ENCODE measurements at places on chromosomes 1 and 21. TPM values are rescaled to one million over a fixed set of nuclear protein-coding genes. Genes with fewer than 3 reads are reported as not detected.

- no peak overlapping the region for H3K27ac ChIP-seq
- no peak overlapping the region for H3K4me3 ChIP-seq
- DNase-seq = no peak
- no peaks in the 10 kb centered on the region for H3K27me3 ChIP-seq
- peaks cover 6% of the 10 kb centered on the region for H3K4me1 ChIP-seq
Measured at GRCh38 chr1:61427510-61427909, 297.4 kb downstream of the TM2D1 start.

DNA sequence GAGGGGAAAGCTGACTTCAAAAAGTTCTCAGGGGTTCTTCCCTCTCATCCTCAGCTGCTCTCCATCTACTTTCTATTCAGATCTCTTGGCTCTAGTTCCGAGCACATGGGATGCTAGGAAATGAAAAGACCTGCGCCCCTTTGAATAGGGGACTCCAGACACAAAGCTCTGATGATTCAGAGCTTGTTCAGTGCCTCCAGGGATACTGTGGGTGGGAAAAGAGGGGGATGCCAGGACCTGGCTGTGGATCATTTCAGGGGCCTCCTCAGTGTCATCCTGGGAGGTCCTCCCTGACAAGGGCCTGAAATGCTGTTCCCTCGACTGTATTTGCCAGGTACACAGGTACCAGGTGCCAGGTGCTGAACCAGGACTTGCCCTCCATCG, 943 bp upstream of the KIAA0040 start:
- no peaks in the 10 kb centered on the region for H3K27me3 ChIP-seq
- H3K27ac ChIP-seq = 0 out of 2 replicates have a peak overlapping the region, but pooled peaks have one; percentile 36
- no peak for DNase-seq
- H3K36me3 ChIP-seq = no peaks in the 10 kb centered on the region

DNA sequence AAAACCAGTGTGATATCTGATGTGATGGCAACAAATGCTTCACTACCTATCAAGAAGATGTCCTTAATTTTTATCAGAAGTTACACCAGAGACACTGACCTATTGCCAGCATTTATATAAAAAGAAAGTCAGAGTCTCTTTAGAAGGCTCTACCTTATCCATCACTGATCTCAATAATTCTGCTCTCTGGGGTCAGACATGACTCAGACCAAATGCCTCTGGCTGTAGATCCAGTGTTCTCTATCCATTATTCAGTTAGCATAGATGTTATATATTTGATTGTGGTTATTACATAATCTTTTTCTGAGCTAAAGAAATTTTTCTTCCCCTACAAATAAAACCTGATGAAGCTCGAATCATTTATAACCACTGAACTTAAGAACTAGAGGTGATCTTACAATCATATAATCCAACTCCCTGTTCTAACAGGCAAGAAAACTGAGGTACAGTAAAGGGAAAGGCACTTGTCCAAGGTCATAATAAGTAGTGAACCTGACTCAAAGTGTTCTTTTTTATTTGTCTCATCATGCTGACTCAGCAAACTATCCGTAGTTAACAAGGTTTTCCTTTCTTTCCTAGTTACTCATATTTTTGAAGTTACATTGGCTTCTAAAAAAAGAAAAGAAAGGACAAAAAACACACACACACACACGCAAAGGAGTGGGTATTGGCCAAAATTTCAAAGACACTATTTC, 43.6 kb upstream of the ESRRG start:
- H3K4me1 ChIP-seq = no peaks in the 10 kb centered on the region
- DNase-seq = no peak
- H3K27me3 ChIP-seq = no peaks in the 10 kb centered on the region
- no peak overlapping the region for H3K4me3 ChIP-seq

DNA sequence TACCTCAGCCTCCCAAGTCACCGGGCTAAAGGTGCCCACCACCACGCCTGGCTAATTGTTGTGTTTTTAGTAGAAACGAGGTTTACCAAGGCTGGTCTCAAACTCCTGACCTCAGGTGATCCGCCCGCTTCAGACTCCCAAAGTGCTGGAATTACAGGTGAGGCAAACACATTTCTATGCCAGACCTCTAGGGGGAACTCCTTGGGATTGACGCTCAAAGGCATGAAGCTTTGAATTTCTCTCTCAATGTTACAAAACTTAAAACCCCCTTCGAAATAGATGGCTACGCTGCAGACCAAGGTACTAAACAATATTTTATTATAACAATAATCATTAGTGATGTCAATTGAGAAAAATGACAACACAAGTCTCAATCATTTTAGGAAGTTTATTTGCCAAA, 330.0 kb downstream of the SETD4 start:
- H3K27me3 ChIP-seq = no peaks in the 10 kb centered on the region
- H3K4me3 ChIP-seq = no peak overlapping the region
- H3K36me3 ChIP-seq = no peaks in the 10 kb centered on the region
- no peaks in the 10 kb centered on the region for H3K4me1 ChIP-seq
- H3K27ac ChIP-seq = no peak overlapping the region

DNA sequence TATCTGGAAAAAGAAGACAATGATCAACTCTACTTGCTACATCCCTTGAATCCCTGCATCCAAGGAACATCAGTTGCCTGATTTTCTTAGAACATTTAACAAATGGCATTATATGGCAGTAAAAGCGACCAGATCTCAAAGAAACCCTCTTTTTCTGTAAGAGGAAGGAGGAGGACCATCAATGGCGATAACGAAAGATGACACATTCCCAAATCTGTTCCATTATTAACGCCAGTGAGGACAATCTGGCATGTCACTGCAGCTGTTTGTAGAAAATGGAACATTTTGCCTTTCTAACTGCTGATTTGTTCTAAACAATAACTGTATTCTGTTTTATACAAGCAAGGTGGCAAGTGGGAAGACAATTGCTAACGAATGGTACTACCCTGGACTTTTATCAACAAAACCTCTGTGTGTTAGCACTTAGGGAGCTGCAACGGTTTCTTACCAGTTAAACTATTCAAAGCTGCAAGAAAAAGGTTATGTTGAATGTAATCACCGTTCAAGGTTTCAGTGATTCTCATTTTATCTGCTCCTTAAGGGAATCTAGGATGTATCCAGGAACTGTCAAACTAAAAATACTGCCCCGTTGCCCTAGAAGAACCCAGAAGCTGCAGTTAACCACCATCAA, 251.9 kb downstream of the SDCCAG8 start:
- no peaks in the 10 kb centered on the region for H3K36me3 ChIP-seq
- H3K4me3 ChIP-seq = no peak overlapping the region
- no peaks in the 10 kb centered on the region for H3K4me1 ChIP-seq
- no peak overlapping the region for H3K27ac ChIP-seq
- H3K27me3 ChIP-seq = peaks cover 1% of the 10 kb centered on the region

DNA sequence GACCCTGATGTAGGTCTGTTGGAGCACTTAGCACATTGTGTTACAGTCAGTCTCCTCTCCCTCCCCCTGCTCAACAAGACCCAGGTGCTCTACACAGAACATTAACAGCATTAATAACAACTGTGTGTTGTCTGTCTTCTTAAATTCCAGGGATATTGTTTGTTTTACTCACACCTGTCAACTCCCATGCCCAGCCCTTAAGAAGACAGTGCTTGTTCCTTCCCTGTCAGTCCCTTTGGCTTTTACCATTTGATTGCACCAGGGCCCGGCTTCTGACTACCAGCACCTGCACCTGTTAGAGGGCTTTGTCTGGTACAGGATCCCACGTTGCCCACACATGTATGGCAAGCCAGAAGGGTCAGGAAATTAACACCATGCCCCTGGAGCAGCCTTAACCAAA, 11.7 kb downstream of the RIMKLA start:
- no peaks in the 10 kb centered on the region for H3K27me3 ChIP-seq
- peaks cover 14% of the 10 kb centered on the region for H3K4me1 ChIP-seq
- no peak overlapping the region for H3K4me3 ChIP-seq
- no peaks in the 10 kb centered on the region for H3K36me3 ChIP-seq
- H3K27ac ChIP-seq = no peak overlapping the region

DNA sequence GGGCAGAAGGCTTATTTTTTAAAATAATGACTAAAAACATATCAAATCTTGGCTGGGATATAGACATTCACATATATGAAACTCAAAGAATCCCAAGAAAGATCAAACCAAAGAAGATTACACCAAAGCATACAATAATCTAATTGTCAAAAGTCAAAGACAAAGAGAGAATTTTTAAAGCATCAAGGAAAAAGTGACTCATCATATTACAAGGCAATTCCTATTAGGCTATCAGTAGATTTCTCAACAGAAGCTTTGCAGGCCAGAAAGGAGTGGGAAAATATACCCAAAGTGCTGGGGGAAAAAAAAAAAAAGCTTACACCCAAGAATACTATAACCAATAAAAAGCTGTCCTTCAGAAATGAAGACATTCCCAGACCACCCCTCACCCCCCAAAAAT, 375.6 kb downstream of the BRINP2 start:
- H3K4me1 ChIP-seq = no peaks in the 10 kb centered on the region
- H3K27ac ChIP-seq = no peak overlapping the region
- no peaks in the 10 kb centered on the region for H3K27me3 ChIP-seq
- DNase-seq = no peak

GRCh38 chr1:219961684-219962083, 33.3 kb upstream of the SLC30A10 start:
- no peaks in the 10 kb centered on the region for H3K36me3 ChIP-seq
- no peaks in the 10 kb centered on the region for H3K27me3 ChIP-seq
- DNase-seq = no peak
- H3K27ac ChIP-seq = no peak overlapping the region
- no peaks in the 10 kb centered on the region for H3K4me1 ChIP-seq
- H3K4me3 ChIP-seq = no peak overlapping the region

DNA sequence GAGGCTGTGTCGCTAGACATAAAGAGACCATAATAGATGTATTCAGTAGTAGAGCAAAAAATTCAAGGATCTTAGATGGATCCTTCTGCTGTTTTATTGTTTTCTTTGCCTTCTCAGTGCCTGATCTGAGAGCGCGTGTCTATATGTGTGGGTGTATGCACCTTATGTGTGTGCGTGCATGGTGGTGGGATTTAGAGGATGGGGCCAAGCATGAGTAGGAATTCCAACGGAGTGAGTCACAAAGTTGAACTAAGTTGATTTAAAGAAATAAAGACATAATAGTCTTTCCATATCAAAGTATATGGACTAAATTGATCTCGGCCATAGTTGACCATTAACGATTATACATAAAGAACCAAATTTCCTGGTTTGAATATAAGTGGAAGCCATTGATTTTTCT, 178.7 kb downstream of the CYYR1 start:
- no peaks in the 10 kb centered on the region for H3K36me3 ChIP-seq
- no peaks in the 10 kb centered on the region for H3K27me3 ChIP-seq
- DNase-seq = no peak
- H3K27ac ChIP-seq = no peak overlapping the region

DNA sequence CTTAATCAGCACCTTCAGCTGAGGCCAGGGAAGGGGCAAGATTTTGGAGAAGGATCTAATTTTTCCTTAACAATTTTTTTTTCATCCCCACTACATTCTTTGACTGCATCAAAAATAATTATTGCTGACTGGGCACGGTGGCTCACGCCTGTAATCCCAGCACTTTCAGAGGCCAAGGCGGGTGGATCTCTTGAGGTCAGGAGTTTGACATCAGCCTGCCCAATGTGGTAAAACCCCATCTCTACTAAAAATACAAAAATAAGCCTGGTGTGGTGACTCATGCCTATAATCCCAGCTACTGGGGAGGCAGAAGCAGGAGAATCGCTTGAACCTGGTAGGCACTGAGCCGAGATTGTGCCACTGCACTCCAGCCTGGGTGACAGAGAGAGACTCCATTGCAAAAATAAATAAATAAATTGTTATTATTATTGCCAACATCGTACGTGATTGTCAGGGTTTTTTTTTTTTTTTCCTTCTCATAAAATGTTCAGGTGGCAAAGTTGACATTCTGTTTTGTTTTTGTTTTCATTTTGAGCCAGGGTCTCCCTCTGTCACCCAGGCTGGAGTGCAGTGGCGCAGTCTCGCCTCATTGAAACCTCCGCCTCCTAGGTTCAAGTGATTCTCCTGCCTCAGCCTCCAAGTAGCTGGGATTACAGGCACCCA, 37.3 kb upstream of the MORC3 start:
- no peaks in the 10 kb centered on the region for H3K36me3 ChIP-seq
- H3K27me3 ChIP-seq = no peaks in the 10 kb centered on the region
- H3K4me1 ChIP-seq = no peaks in the 10 kb centered on the region
- no peak overlapping the region for H3K27ac ChIP-seq
- no peak overlapping the region for H3K4me3 ChIP-seq

DNA sequence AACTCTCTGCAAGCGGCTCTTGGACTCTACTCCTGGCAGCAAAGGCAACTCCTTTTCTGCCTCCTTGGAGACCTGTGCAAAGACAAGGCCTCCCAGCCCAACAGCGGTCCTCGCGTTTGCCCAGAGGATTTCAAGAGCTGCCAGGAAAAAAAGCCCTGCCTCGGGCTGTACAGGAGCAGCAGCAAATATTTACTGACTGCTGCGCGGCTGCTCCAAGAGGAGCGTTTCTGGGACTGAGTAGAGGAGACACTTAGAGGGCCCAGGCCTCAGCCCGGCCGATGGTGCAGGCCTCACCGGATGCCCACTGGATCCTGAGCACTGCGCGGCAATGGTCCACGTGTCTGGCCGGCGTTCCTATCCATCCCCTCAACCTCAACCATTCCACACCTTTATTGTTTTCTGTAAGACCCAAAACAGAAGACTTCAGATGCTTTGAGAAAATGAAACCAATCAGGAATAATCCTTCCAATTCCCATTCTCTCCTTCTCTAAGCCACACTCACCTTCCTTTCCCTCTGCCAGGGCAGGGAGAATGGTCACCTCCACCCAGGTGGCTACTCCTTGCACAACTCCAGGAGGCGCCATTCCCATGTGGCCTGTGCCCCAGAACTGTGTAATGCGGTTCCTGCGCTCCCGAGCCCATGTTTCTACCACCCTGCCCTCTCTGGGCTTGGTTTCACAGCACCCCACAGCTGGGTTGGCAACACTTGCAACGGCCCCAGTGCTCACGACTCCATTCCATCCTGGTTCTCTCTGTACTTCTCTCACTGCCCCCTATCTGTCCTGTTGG, 215.8 kb downstream of the TRABD2B start:
- H3K27me3 ChIP-seq = peaks cover 3% of the 10 kb centered on the region
- no peaks in the 10 kb centered on the region for H3K36me3 ChIP-seq
- no peaks in the 10 kb centered on the region for H3K4me1 ChIP-seq
- no peak overlapping the region for H3K4me3 ChIP-seq

- H3K4me3 ChIP-seq = no peak overlapping the region
- no peak for DNase-seq
- no peaks in the 10 kb centered on the region for H3K4me1 ChIP-seq
- no peaks in the 10 kb centered on the region for H3K27me3 ChIP-seq
- H3K36me3 ChIP-seq = peaks cover 5% of the 10 kb centered on the region
Measured at GRCh38 chr1:92326681-92327080, 27.8 kb downstream of the RPAP2 start.

FNDC10 gene
- total RNA-seq = 8.4 TPM

PLD5 gene
- not detected for total RNA-seq

CD5L gene
- not detected for total RNA-seq

RCAN1 gene
- 9.7 TPM for total RNA-seq

IL6R gene
- total RNA-seq = 6.8 TPM

HTR6 gene
- 0.57 TPM for total RNA-seq

IPP gene
- total RNA-seq = 13.8 TPM

Data from HCT116 (cell line).